Midbrain (tissue), 1 donor: ENCODE measurements at places on chromosomes 1 and 21.

DNA sequence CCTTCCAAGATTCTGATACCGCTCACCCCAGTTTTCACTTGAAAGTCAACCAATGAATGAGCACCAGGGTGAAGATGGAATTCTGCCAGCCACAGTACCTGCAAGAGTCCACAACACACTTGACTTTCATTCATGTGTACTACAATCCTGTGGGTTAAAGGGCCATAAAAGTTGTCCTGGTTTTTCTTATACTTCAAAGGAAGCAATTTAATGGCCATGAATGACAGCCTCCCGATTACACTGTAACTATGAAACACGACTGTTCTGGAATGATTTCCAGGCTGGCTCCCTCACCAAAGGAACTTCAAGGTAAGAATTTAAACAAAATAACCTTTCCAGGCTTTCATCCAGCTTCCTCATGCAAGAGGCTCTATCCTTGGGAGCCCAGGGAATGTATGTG lies 502.8 kb downstream of the SMYD3 start:
- no peak for DNase-seq

DNA sequence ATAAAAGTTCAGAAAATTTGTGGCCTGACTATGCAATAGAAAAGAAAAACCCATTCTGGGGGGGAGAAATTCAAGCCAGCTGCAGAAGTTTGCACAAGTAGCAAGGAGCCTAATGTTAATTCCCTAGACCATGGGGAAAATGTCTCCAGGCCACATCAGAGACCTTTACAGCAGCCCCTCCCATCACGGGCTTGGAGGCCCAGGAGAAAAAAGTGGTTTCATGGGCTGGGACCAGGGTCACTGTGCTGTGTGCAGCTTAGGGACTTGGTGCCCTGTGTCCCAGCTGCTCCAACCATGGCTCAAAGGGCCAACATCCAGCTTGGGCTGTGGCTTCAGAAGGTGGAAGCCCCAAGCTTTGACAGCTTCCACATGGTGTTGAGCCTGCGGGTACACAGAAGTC lies 42.0 kb downstream of the IL23R start:
- DNase-seq = no peak

GRCh38 chr1:71043065-71043464 lies 4.6 kb downstream of the PTGER3 start:
- no peak for DNase-seq

- no peak for DNase-seq
Observed at GRCh38 chr1:8740034-8740449, 77.4 kb downstream of the RERE start.
